Osteocyte (in vitro differentiated cells): ENCODE measurements at places on chromosomes 13 and 19. TPM values are rescaled to one million over a fixed set of nuclear protein-coding genes. Genes with fewer than 3 reads are reported as not detected.
A peak's percentile ranks its signal among the peaks of the same experiment; 100 is the strongest.

- DNase-seq, result no peak
Measured at GRCh38 chr19:48539503-48540096, 12.4 kb upstream of the SULT2B1 start.

- DNase-seq, result no peak
Measured at GRCh38 chr19:55390461-55390880, 4.7 kb downstream of the RPL28 start.

DNA sequence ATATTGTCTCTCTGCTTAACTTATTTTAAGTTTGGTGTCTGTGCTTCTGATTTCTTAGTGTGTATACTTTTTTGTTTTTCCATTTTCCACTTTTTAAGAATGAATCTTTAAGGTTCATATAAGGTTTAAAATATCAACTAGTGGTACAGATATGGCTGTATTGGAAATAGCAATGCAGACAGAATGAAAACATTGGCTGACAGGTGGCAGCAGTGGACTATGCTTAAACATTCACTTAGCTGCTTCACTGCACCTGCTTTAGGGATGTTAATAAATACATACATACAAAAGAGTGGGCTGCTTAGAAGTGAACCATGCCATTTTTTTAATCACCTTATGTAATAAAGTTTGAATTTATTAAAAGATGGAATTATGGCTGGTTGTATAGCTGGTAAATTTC, 27.3 kb downstream of the TM9SF2 start:
- DNase-seq, result no peak

DNA sequence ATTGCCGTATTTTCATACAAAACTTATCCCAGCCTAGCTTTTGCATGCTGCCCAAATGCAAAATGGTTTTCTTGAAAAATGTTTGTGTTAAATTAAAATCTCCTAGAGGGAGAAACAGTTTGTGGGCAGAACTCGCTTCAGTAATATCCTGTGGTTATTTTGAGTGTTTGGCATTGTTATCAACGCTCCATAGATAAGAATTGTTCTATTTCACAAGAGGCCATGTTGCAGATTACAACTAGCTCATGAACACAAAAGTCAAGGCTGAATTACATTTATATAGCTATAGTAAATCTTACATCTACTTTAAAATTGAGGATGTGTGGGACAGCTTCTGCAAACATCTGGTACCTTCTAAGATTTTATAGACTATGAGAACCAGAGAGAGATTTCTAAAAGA, 447.9 kb downstream of the DCT start:
- no peak for DNase-seq

DNA sequence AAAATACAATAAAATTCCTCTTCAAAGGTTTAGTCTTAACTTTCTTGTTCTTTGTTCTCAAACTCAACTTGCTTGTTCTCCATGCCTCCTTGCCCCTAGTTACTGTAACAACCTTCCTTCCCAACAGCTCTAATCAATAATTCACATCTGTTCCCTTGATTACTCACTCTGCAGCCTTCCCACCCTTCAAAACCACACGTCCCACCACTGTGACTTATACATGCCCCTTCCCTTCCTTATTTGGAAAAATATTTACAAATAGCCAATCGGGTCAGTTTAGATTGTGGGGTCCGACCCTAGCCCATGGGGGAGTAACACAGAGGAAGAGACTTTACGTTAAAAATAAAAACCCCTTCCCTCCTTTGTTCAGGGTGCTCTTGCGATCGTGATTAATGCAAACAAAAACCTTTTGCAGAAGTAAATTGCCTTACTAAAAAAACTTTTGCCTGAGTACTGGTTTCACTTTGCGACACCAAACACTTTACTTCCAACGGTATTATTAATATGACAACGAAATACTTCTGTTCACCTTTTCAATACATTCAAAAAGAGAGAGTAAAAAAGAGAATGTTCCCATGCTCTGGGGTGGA, 512 bp upstream of the ZNF93 start:
- DNase-seq, result no peak

Gene UPF3A
- total RNA-seq, result 55.3 and 63.1 TPM in 2 replicates

DNA sequence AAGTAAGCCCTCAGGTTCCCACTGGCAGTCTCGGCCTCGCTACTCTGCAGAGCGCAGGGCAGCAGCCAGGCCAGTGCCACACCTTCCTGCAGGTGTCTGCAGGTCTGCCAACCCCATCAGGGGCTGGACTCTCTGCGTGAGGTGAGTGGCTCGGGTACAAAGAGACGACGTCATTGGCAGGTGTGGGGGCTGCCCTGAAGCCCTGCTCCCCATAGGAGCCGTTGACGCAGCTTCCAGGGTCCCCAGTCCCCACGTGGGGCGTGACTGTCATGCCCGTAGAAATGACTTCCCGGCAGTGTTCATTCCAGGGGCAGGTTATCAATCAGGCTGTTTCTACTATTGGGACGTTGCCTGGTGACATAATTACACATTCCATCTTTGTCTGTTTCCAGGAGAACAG, 15.3 kb upstream of the GJB6 start:
- DNase-seq, result no peak

Gene GAPDHS
- not detected in 2 replicates for total RNA-seq

GRCh38 chr19:17553256-17553655, 2.2 kb upstream of the COLGALT1 start:
- DNase-seq, result no peak

Gene GRK1
- 0.24 TPM in 1 of 2 replicates, not detected in the other for total RNA-seq

Gene ZNF99
- not detected in 2 replicates for total RNA-seq

- no peak for DNase-seq
Measured at GRCh38 chr13:100497389-100497788, 91.2 kb downstream of the GGACT start.

DNA sequence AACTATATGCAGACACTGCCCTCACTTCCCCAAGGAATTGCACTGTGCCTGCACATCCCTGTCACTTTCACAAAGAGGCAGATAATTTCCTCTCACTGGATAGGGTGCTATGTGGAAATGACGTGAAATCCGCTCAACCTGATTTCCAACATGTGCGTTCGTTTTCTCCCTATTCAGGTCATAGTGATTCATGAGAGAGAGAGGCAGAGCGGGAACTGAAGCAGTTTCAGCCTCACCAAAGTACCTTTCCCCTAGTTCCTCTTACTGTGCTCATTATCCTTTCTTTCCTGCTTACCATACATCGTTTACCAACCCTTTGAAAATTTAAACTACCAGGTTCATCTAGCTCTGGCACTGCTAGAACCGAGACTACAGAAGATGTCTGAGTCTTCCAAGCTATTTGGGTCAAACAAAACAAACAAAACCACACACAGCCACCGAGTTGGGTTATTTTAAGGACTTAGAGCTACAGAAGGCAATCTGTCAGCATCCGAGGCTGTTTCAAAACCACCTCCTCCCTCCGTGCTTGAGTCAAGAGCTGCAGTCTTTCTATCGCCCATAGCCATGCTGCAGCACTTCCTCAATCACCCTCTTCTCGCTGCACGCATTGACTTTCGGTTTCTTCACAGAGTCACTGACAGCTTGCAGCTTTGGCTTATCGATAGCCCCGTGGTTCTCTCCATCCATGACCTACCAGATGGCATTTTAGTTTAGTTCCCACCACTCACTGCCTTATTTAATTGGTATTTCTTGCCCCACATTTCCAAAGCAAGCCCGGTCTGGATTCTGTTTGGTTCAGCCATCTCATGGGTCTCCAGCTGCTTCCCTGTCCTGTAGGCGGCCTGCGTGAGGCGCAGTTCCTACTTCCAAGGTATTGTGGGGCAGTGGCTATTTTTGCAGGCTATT, 1395.8 kb downstream of the EFNB2 start:
- no peak for DNase-seq

GRCh38 chr19:6925801-6926751, 38.7 kb downstream of the ADGRE1 start:
- no peak for DNase-seq

Gene TNFAIP8L1
- total RNA-seq, result 5.8 and 5.9 TPM in 2 replicates

- peak; percentile 84 for DNase-seq
Measured at GRCh38 chr19:1961000-1961883, 20.3 kb downstream of the CSNK1G2 start.

Gene PRRG2
- total RNA-seq, result 0.32 and 0.52 TPM in 2 replicates

Gene ZNF563
- 1.4 and 2.3 TPM in 2 replicates for total RNA-seq

GRCh38 chr19:35963514-35963913, 27.3 kb downstream of the LRFN3 start:
- peak; percentile 88 for DNase-seq

GRCh38 chr13:75404726-75405125, 77.2 kb downstream of the TBC1D4 start:
- DNase-seq, result no peak

- no peak for DNase-seq
Measured at GRCh38 chr13:46170268-46170667, 11.7 kb downstream of the LCP1 start.

DNA sequence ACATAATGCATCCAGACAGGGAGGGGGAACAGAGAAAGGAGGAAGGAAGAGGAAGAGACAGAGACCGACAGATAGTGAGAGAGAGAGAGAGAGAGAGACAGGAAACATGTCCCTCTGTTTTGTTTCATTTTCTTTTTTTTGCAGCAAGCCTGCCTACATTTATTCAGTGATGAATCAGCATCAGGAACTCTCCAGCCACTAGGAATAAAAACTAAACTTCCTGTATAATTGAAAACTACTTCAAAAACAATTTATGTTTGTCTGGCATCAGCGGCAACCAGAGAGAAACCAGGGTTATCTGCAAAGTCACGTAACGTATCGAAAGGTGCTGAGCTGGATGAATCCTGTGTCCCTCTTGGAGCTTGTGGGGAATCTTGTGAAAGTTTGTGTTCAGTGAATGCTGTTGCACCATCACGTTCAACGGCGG, 148.6 kb upstream of the SOX21 start:
- DNase-seq, result no peak

DNA sequence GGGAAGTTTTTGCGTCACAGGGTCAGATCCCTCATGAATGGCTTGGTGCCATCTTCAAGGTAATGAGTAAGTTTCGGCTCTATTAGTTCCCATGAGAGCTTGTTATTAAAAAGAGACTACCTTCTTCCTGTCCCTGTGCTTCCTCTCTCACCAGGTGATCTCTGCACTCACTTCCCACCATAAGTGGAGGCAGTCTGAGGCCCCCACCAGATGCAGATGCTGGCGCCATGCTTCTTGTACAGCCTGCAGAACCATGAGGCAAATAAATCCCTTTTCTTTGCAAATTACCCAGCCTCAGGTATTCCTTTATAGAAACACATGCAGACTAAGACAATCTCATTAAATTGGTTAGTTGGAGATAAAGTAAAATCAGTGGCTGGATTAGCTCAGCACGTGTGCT, 75.6 kb upstream of the RFC3 start:
- no peak for DNase-seq

DNA sequence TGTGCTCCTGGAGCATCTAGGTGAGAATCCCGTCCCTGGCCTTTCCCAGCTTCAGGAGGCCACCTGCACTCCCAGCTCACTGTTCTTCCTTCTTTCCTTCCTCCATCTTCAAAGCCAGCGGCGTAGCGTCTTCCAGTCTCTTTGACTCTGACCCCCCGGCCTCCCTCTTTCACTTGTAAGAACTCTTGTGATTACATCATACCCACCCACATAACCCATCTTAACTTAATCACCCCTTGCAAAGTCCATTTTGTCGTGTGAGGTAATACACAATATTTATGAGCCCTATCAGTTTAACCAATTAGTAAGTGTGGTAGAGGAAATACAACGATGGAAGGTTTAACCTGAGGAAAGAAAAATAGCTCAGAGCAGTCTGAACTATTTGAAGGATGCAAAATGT, 4.6 kb upstream of the CDC16 start:
- DNase-seq, result no peak

DNA sequence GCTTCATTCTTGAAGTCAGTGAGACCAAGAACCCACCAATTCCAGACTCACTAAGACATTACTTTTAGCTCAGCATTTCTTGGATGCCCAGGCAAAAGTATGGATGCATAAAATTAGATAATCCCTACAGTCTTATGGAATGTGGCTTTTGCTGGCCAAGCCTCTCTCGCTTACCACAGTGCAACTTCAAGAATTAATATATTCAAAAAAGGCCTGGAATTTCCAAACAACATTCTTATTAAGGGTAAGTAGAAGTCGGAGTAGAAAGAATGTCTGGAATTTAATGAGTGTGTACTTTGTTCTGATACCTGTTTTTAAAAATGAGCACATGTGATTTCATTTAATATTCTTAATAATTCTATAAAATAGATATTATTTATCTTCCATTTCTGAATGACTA, 302.4 kb upstream of the TMTC4 start:
- DNase-seq, result no peak

Gene OR7D2
- 0.86 and 1.1 TPM in 2 replicates for total RNA-seq

DNA sequence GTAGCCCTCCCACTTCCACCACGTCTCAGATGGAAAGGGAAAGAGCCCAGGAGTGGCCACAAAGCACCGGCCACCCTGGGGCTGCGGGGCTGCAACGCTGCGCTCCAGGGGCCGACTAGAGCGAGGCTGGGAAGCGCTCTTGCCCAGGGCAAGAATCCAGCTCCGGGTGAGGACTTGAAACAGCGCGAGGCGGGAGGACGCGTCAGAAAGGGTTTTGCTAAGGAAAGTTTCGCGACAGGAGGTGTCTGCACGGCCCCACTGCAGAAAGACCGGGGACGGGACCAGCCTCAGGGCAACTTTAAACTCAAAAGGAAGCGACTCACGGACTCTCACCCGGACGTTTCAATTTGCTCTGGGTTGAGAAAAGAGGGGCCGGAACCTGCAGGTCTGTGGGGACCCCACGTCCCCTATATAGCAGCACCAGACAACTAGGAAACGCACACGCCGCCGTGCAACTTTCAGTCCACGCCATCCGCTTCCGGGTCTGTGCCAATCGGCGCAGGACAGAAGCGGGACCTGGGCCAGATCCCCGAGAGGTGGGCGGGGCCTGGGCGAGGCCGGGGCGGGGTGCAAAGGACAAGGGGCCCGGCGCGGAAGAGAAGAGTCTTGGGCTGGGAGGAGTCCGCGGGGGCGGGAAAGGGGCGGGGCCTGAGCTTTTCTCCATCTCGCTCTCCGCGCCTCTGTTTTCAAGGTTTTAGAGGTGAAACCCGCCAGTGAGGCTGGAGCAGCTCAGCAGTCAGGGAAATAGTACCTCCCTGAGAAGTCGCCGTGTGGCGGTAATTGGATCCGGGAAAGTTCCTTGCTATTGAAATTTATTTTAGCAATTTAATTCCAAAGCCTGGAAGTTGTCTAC, at the start of gene ZNF816:
TSS of gene ZNF816 (minus strand) at position 488 of the 853 bp plus-strand sequence. CDS start 6,792 bp downstream, outside the sequence.
- DNase-seq, result peak; percentile 98

- DNase-seq, result no peak
Measured at GRCh38 chr13:49320975-49321374, 73.2 kb downstream of the CDADC1 start.

Gene IGFL2
- not detected in 2 replicates for total RNA-seq

DNA sequence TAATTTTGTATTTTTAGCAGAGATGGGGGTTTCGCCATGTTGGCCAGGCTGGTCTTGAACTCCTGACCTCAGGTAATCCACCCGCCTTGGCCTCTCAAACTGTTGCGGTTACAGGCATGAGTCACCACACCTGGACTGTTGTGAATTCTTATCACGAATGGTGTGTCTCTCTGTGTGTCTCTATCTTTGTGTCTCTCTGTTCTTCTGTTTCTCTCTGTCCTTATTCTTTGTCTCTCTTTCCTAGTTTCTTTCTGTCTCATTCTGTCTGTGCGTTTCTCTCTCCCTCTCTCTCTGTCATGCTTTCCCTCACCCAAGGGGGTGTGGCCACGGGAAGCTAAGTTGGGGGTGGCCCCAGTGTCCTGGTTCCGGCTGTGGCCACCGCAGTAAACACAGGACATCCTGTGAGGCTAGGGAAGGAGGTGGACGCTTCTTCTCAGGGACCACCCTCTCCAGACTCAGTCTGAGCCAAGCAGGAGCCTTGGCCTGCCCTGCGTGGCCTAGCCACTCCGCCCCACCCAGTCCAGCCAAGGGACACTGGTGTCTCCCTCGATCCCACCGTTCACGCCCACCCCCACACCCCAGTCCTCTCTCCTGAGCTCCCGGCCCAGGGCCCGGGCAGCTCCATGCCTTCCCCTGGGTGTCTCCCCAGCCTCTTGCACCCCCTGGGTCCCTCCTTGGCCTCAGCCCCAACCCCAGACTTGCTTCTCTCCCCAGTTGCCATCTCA, 3.9 kb upstream of the PRX start:
- no peak for DNase-seq

Gene GARIN5A
- 1.8 and 2.0 TPM in 2 replicates for total RNA-seq

Gene CCDC61
- total RNA-seq, result 12.4 and 13.8 TPM in 2 replicates

Gene ZNF568
- 11.5 and 13.2 TPM in 2 replicates for total RNA-seq
